Thymus (tissue), 14 donors: ENCODE measurements at places on chromosomes 16 and 17.

DNA sequence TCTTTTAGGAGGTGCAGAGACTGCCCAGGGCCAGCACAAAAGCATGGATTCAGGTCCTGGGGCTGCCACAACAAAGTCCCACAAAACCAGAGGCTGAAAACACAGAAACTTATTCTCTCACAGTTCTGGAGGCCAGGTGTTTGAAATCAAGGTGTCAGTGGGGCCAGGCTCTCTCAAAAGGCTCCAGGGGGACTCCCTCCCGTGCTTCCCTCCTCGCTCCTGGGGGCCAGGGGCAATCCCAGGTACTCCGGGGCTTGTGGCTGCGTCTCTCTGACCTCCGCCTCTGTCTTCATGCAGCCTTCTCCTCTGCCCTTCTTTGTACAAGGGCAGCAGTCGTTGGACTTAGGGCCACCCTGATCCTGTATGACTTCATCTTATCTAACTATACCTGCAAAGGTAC, 8.3 kb upstream of the RBFOX3 start:
- no peaks in the 10 kb centered on the region for H3K36me3 ChIP-seq
- DNase-seq: no peak
- H3K4me3 ChIP-seq: no peak overlapping the region
- peaks cover 23% of the 10 kb centered on the region for H3K27me3 ChIP-seq
- no peak overlapping the region for H3K27ac ChIP-seq

DNA sequence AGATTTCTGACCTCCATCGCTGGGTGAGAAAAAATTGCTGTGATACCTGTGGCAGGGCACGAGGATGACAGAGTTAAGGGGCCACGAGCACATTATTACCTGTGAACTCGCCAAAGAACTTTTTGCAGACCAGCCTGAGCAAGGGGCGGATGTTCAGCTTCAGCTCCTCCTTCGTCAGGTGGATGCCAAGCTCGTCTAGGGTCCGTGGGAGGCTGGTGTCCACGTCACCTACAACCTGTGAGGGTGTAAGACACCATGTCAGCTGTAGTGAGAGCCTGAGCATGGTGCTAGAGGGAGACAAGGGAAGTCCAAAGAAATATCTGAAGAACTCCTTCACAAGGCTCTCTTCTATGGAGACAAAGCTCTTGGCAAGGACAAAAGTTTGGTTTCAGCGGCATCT, 17.1 kb downstream of the HIGD1B start:
- no peaks in the 10 kb centered on the region for H3K27me3 ChIP-seq
- H3K27ac ChIP-seq: no peak overlapping the region
- peaks cover 56% of the 10 kb centered on the region for H3K36me3 ChIP-seq
- no peak for DNase-seq

DNA sequence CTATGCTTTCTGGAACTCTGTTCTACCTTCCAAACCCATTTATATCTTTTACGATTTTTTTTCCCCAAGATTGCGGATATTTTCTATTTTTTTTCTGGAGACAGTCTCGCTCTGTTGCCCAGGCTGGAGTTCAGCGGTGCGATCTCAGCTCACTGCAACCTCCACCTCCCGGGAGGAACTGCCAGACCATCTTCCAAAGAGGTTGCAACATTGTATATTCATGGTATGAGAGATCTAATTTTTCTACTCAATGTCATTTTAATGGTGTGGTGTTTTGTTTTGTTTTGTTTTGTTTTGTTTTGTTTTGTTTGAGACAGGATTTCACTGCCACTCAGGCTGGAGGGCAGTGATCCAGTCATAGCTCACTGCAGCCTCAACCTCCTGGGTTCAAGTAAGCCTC, 8.5 kb upstream of the BMERB1 start:
- H3K36me3 ChIP-seq: no peaks in the 10 kb centered on the region
- no peaks in the 10 kb centered on the region for H3K4me1 ChIP-seq
- DNase-seq: no peak
- H3K4me3 ChIP-seq: no peak overlapping the region

- H3K36me3 ChIP-seq: peaks cover 56% of the 10 kb centered on the region
- H3K4me3 ChIP-seq: no peak within 1 kb of the TSS
- no peaks in the 10 kb centered on the region for H3K4me1 ChIP-seq
- H3K27me3 ChIP-seq: no peaks in the 10 kb centered on the region
- H3K27ac ChIP-seq: no peak within 1 kb of the TSS
- no peak for DNase-seq
These were observed at the start of gene AOC2 for GRCh38 chr17:42844271-42844670. Gene AOC2 (plus strand): TSS chr17:42844580. CDS start chr17:42844627, 47 bp downstream.

DNA sequence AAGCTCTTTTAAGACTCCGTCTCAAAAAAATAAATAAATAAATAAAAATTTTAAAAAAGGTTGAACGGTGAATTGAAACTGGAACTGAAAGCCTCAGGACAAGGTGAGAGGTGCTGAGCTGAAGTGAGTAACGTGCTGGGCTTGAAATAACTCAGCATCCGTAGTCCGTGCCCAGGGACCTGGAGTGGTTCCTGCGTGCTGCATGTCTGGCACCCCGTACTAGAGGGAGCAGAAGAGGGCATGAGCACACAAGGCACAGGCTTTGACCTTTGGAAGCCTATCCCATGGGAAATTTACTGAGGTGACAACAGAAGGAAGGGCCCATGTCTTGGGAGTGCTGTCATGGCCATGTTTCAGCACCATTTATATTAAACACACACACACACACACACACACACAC, 4.5 kb upstream of the MEIOB start:
- H3K4me3 ChIP-seq: no peak overlapping the region
- no peak overlapping the region for H3K27ac ChIP-seq
- H3K4me1 ChIP-seq: no peaks in the 10 kb centered on the region
- peaks cover 73% of the 10 kb centered on the region for H3K27me3 ChIP-seq
- DNase-seq: no peak
- no peaks in the 10 kb centered on the region for H3K36me3 ChIP-seq

DNA sequence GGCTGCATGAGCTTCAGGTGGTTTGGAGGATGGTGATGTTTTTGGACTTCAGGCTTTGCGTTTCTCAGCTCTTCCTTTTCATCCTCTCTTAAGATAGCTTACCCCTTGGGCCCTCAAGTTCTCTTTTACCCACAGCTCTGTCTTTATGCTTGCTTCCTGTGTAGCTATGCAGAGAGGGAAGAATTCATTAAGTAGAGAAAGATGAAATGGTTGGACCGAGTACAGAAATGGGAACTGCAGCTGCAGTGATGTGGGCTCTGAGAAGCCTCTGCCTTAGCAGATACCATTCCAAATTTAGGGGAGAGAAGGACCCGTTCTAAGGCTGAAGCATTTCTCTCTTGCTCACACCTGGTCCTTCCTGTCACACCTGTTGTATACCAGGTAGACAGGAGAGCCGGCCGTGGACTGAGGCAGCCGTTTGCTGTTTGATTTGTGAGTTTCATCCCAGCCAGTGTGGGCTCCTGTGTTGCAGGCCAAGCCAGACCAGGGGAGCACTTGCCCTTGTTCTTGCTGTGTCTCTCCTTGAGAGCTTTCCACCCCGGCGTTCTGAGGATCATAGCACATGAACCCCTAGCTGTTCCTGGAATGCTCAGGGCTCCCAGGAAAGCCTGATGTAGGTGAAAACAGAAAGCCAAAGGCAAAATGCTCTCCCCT, 392.7 kb downstream of the CPPED1 start:
- H3K36me3 ChIP-seq: no peaks in the 10 kb centered on the region
- H3K27me3 ChIP-seq: no peaks in the 10 kb centered on the region
- DNase-seq: no peak
- H3K4me1 ChIP-seq: peaks cover 6% of the 10 kb centered on the region
- H3K4me3 ChIP-seq: no peak overlapping the region

GRCh38 chr16:66357523-66357928, 9.0 kb upstream of the CDH5 start:
- no peak overlapping the region for H3K27ac ChIP-seq
- no peaks in the 10 kb centered on the region for H3K36me3 ChIP-seq
- DNase-seq: peak; percentile 56
- no peaks in the 10 kb centered on the region for H3K4me1 ChIP-seq

DNA sequence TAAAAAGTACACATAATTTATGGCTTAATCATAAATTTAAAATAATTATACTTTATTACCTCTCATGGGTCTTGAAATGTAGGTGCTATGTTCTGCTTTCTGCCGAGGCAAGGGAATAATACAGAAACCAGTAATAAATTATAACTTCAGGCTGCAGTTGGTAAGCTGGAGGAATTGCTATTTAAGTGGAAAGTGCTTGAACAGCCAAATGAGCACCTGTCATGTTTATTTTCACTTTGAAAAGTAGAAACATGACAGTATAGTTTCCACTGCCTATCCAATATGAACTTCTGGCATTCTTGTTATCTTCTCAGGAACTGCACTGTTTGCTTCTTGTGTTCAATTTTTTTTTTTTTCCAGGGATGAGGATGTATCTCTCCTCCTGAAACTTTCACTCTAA, 146.0 kb downstream of the FTO start:
- H3K27ac ChIP-seq: no peak overlapping the region
- peaks cover 18% of the 10 kb centered on the region for H3K4me1 ChIP-seq
- H3K4me3 ChIP-seq: no peak overlapping the region
- DNase-seq: no peak
- no peaks in the 10 kb centered on the region for H3K36me3 ChIP-seq

DNA sequence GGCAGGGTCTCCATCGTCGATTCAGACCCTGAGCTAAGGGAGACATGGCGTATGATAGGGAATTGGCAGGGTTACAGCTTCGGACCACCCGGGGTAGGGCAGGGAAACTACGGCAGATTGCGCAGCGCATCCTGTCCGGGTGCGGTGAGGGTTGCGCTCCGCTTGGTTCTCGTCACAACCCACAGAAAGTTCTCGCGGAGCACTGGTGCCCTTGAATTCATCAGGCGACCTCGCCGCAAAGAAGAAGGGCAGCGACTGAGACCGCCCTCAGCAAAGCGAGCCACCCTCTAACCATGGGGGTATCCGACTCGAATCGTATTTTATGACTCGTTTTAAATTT, 1.2 kb downstream of the HS3ST3B1 start:
- no peaks in the 10 kb centered on the region for H3K36me3 ChIP-seq
- no peak for DNase-seq
- H3K27me3 ChIP-seq: peaks cover 44% of the 10 kb centered on the region
- peak overlapping the region; percentile 81 for H3K4me3 ChIP-seq

- no peaks in the 10 kb centered on the region for H3K36me3 ChIP-seq
- no peak overlapping the region for H3K27ac ChIP-seq
- DNase-seq: no peak
- H3K4me1 ChIP-seq: no peaks in the 10 kb centered on the region
- no peak overlapping the region for H3K4me3 ChIP-seq
- H3K27me3 ChIP-seq: no peaks in the 10 kb centered on the region
These were observed 30.0 kb upstream of the ANKRD40CL start for GRCh38 chr17:50797135-50797810.

GRCh38 chr16:53605356-53605755, 98.3 kb downstream of the RPGRIP1L start:
- H3K27me3 ChIP-seq: no peaks in the 10 kb centered on the region
- no peaks in the 10 kb centered on the region for H3K4me1 ChIP-seq

- peaks cover 7% of the 10 kb centered on the region for H3K4me1 ChIP-seq
- H3K36me3 ChIP-seq: no peaks in the 10 kb centered on the region
- H3K27ac ChIP-seq: peak overlapping the region; percentile 93
- no peak for DNase-seq
These were observed 28.7 kb downstream of the KIAA0513 start for GRCh38 chr16:85056211-85056748.

DNA sequence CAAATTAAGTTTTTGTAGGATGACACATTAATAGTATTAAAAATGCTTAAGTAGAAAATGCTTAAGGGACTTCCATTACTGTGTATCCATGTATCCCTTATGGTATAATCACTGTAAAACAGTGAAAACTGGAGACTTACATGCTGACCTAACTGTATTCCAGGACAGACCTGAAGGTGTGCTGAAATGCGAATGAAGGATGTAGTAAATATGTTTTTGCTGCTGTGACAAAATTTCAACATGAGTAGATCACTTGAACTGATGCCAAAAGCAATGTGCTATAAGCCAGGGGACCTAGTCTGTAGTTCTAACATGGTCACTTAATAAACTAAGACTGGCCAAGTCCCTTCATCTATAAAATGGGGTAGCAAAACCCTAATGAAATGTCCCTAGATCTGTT, 142.0 kb upstream of the CORO6 start:
- peaks cover 12% of the 10 kb centered on the region for H3K4me1 ChIP-seq
- H3K4me3 ChIP-seq: no peak overlapping the region
- H3K36me3 ChIP-seq: no peaks in the 10 kb centered on the region
- no peaks in the 10 kb centered on the region for H3K27me3 ChIP-seq
- no peak overlapping the region for H3K27ac ChIP-seq

DNA sequence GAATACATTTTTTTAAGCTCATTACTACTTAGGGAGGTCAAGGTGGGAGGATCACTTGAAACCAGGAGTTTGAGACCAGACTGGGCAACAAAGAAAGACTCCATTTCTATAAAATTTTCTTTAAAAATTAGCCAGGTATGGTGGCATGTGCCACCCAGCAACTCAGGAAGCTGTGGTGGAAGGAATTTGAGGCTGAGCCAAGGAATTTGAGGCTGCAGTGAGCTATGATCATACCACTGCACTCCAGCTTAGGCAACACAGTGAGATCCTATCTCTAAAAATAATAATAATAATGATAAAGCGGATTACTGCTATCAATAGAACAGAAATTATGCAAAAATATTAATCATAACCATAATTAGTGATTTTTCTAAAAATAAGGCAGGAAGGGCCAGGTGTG, 170.3 kb downstream of the COPRS start:
- no peaks in the 10 kb centered on the region for H3K36me3 ChIP-seq
- no peaks in the 10 kb centered on the region for H3K4me1 ChIP-seq
- no peak overlapping the region for H3K4me3 ChIP-seq
- no peak for DNase-seq
